ENCODE measurements at places on chromosomes 4 and X.

- no peak for DNase-seq
Observed at GRCh38 chrX:28998609-28999135, 411.4 kb downstream of the IL1RAPL1 start.

- no peak for DNase-seq
Observed at GRCh38 chr4:158870626-158871334, 102.0 kb downstream of the FNIP2 start.

DNA sequence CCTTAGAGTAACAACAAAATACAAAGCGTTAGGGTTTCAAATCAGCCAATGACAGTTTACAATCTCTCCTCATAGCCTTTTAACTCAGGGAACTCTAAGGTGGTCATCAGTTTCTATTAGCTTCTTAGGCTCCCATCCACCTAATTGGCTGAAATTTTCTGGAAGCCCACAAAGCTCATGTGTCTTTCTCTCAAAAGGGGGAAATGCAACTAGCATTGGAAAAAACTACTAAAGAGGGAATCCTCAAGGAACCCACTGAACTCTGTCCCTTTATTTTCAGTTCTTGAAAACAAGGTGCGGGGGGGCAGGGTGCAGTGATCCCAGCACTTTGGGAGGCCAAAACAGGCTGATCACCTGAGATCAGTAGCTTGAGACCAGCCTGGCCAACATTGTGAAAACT, 56.4 kb downstream of the PDGFC start:
- no peak for DNase-seq

- DNase-seq, result no peak
Observed at GRCh38 chr4:88244816-88245579, 39.4 kb downstream of the PPM1K start.

- no peak for DNase-seq
Observed at GRCh38 chr4:92060333-92060732, 243.4 kb upstream of the GRID2 start.

- DNase-seq, result no peak
Observed at GRCh38 chrX:47129899-47130358, 14.6 kb downstream of the NDUFB11 start.

DNA sequence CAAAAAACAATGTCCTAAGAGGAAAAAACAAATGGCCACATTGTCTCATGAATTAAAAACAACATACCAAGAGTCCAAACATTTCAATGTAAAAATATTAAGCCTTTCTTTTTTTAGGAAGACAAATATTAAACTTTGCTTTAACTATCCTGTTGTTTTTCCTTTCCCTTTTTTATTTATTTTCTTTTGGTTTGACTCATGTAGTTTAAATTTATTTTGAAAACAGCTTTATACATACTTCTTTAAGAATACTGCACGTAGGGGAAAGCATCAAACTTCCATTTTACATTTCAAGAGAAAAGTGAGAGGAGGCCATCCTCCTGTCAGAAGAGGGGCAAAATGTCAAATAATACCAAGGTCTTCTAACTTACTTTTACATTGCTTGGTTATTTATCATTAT, 8.7 kb downstream of the GAB1 start:
- DNase-seq, result no peak

- DNase-seq, result peak; percentile 37
Observed at GRCh38 chrX:103533511-103534216, 14.4 kb upstream of the RAB40A start.

DNA sequence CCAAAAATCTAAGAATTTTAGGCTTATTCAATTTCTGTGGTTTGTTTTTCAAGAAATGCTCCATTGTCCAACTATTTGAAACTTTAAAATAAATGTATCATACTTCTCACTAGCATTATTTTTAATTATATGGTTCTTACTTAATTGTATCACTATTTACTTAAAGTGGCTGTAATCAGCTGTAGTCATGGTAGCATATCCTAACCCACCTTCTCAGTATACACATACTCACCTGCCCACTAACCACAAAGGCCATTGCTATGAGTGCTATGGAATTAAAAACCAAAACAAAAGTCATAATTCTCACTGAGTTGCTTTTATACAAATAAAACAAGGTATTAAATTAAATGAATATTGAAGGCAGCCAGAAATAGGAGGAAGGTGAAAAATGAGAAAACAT, 5.0 kb downstream of the FBXO8 start:
- DNase-seq, result no peak

- no peak for DNase-seq
Observed at GRCh38 chr4:78529569-78530209, 21.9 kb upstream of the ANXA3 start.

DNA sequence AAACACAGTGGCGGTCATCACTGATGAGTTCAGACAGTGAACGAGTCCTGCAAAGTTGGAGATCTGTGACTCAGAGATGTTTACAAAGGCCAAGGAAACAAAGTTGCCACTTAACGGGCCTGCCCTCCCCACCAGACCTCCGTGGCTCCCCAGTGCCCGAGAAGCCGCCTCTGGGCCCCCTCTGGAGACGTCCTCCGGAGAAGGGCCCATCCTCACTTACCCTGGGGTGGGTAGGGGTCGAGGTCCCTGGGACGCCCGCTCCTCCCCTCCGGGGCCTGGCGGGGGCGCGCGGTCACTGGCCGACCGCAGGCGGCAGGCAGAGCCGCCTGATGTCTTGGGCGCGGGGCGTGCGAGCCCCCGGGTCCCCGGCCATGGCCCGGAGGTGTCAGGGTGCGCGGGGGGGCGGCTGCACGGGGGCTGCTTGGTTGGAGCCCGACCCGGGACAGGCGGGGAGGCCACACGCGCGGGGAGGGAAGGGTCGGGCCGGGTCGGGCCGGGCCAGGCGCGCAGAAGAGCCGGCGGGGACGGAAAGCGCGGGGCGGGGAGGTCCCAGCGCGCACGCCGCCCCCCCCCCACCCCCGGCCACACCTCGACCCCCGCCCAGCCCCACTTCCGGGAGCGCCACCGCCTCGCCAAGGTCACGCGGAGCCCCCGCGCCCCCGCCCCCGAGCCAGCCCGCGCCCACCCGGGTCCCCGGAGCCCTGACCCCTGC, 529 bp downstream of the DHRSX start:
- no peak for DNase-seq

DNA sequence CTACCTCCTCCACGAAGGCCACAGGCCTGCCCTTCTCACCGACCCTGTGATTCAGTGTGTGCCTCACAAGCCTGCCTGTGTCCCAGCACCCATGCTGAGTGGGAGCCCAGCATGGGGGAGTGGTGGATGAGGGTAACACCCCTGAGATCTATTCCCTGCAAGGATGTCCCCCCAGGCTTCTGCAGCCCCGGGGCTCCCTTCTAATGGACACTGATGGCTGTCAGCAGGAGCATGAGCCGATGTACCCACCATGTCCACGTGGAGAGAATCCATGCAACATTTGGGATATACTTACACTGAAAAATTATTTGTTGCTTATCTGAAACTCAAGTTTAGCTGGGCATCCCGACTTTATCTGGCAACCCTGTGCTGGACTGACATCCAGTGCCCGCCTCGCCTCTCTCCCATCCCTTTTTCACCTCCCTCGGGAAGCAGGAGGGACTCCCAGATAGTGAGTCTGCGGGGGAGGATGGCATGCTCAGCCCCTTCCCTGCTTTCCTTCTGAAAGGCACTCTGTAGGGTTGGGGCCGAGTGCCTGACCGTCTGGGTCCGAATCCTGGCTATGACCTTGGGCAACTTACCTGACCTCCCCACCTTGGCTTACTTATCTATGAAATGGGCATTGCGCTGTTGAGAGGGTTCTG, 46.9 kb upstream of the SORCS2 start:
- DNase-seq, result no peak

- no peak for DNase-seq
Observed at GRCh38 chrX:16586377-16587112, 63.4 kb upstream of the S100G start.

DNA sequence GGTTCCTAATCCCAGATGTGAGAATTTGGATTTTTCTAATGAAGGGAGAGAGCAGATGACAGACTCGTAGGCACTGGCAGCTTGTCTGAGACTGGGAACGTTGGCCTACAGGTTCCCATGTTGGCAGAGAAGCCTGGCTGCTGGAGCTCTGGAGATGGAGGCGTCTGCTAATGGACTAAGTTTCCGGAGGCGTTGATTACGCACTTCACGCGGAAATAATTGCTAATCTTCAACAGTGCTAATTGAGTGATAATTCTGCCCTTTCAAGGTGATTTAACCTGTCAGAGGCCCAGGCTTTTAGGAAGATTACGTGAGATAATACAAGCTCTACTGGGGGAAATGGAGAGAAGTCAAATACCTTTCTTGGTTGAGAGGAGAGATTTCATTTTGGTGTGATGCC, 77.4 kb downstream of the PSAPL1 start:
- DNase-seq, result no peak

GRCh38 chr4:20433097-20433705, 181.5 kb downstream of the SLIT2 start:
- no peak for DNase-seq

DNA sequence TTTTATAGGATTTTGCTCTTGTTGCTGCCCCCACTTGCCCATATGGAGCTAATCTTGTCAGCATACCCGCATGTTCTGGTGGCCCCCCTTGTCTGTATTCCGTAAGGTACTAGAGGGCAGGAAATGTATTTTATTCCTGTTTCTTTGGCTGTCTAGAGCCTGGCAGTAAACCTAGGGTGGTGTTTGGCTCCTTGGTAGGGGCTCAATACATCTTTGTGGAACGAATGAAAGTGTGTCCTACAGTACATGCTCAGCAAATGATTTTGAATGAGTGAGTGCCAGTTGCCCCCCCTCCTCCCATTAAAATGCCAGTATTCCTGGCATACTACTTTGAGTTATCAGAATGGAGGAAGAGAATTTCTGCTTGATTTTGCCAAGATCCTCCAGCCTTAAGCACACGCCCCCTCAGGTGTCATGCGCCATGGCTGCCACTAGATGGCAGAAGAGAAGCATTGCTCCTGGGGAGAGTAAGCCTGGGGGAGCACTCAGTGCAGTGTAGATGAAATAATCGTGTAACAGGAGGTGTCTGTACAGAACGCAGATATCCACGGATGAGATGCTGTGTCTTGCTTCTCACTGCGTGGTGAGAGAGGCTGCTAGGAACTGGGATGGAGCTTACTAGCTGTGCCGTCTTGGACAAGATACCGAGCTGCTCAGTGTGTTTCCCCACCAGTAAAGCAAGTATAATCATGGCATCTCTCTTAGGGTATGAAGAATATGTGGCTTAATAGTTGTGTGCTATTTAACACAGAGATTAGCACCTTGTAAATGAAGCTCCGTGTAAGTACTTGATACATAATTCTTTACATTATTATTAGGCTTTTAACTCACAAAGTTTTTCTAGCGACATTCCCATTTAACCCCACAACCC, 17.2 kb upstream of the RNF212 start:
- DNase-seq, result no peak

GRCh38 chr4:168725930-168726329, 229.1 kb downstream of the PALLD start:
- DNase-seq, result no peak

GRCh38 chr4:62510228-62510627, 1310.1 kb downstream of the ADGRL3 start:
- no peak for DNase-seq

- no peak for DNase-seq
Observed at GRCh38 chr4:109003964-109004363, 241.1 kb upstream of the ETNPPL start.

- no peak for DNase-seq
Observed at GRCh38 chr4:154344686-154345085, 146.9 kb downstream of the DCHS2 start.

- DNase-seq, result no peak
Observed at GRCh38 chr4:139978692-139979091, 175.3 kb downstream of the MAML3 start.

DNA sequence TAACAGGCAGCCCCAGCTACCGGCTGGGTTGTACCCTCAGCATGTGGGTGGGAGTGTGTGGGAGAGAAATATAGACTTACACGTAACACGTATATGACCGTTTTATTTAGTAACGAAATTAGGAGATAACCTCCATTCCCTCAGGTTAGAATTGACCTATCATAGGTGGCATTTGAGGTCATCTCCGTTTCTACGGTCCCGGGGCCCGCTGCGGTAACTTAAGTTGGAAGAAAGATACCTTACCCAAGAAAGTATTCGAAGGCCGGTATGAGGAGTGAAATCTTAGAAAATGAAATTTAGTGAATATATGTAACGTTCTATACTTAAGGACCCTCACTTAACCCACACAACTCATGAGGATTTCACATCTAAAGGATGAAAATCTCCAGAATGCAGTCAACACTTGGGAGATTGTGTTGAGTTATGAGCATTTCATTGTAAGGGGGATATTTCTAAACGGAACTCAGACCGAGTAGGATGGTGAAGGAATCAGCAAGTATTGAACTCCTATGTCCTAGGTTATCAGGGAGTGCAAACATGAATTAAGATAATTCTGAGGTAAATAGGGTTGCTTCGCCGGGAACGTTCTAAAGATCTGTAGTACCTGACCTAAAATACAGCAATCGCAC, 891 bp downstream of the CISD2 start:
- DNase-seq, result no peak

- no peak for DNase-seq
Observed at GRCh38 chr4:189767941-189768340, 172.7 kb upstream of the FRG1 start.

- no peak for DNase-seq
Observed at GRCh38 chr4:99264927-99265326, 25.9 kb downstream of the ADH1A start.

GRCh38 chr4:152778656-152779512, 646 bp downstream of the TIGD4 start:
- DNase-seq, result no peak

- DNase-seq, result no peak
Observed at GRCh38 chr4:75429208-75429607, 85.0 kb downstream of the RCHY1 start.

Measured in NCI-H1436 treated with DMSO at 0.1 percent for 48 hours (cell line).